ENCODE measurements at places on chromosomes 5 and 9.
A peak's percentile ranks its signal among the peaks of the same experiment; 100 is the strongest.

DNA sequence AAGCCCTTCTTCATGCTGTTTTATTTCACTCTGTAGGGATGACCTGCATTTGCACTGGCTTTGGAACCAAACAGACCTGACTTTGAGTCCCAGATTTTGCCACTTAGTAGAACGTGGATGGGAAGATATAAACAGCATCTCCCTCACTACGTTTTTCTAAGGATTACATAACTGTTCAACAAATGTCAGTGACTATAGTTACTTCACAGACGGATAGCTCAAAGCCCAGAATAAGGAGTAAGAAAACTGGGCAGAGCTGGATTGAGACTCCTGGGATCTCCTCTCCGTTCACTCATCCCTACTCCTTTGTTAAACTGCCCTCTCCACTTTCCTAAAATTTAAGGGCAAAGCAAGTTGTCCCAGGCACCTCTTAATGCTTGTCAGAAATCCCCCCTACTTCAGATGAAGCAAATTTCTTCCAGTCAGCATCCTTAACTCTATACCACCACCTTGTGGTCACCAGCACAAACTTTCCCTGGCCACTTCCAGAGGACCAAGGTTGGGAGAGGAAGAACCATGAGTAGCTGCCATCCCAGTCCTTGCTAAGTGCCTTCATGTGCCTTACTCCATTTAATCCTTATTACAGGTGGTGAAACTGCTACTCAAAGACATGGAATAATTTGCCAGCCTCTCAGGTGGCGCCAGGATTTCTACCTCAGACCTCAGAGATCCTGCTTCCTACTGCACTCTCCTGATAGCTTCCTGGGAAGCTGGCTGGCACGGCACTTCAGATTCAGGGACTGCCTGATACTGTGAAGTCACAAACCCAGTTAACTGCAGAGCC is 38.4 kb downstream of the EGR1 start:
- peak; percentile 30 for DNase-seq

GRCh38 chr9:114570742-114571141 is 16.8 kb upstream of the ATP6V1G1 start:
- DNase-seq: no peak

- DNase-seq: no peak
These were observed 275.1 kb downstream of the BRINP1 start for GRCh38 chr9:119094086-119094485.

DNA sequence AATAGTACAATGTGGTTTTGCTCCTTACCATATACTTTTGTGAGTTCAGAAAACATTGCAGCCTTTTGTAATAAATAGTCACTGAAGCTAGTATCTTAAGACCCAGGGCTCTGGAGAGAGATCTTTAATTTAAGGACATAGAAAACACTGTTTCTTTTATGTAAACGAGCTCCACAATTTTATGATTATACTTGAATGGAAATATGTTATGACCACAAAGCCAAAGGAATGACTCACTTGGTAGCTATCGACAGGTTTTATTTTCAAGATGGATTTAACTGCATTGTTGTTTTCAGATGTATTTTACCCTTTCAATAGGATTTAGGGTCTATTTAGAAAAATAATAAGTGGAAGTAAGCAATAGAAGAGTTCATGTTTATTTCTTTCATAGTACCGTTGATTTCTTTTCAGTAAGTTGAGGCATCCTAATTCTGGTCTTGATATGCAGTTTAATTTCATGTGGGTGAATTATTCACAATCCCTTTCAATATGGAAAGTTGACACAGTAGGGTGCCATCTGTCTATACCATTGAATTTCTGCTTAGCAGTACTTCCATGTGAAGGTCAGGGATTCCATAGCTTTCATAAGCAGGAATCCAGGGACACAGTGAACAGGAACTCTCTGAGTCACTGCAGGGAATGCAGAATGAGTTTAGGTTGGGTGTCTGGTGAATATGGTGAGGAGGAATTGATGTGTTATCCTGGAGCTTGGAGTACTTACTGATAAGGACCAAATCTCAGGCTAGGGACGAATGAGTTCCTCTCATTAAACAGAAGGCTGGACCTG is 157.6 kb downstream of the CD180 start:
- DNase-seq: peak; percentile 50

DNA sequence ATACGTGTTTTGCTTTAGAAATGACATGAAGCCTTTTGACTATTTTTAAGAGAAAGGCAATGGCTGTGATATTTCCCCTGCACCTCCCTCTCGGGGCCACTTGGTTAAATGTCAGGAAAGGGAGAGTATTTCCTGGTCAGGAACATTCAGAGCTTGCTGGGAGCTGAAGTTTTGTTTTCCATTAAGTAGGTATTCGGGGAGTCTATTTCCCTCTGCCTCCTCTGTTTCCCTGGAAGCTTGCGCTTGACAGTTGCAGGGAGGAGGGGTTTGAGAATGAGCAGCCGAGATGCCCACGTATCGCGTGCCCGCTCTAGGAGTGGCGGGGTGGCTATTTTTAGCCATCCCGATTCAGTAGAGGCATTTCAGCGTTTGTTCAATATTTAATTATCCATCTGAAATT is 6.7 kb downstream of the DAB2IP start:
- no peak for DNase-seq

DNA sequence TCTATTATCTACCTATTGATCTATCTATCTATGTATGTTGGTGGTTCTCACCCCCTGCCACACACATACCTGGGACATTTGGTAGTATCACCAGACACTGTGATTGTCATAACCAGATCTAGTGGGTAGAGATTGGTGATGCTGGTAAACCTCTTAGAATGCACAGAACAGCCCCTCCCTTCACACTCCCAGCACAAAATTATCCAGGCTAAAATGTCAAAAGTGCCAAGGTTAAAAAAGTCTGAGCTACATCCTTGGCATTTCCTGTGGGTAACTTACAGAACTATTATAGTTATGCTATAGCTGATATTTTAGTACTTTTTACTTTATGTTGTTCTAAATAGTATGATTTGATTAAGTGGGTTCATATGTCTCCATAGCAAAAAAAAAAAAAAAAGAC is 151.0 kb downstream of the FER start:
- DNase-seq: peak; percentile 18

- no peak for DNase-seq
These were observed 49.0 kb downstream of the FAM78A start for GRCh38 chr9:131227112-131227958.

DNA sequence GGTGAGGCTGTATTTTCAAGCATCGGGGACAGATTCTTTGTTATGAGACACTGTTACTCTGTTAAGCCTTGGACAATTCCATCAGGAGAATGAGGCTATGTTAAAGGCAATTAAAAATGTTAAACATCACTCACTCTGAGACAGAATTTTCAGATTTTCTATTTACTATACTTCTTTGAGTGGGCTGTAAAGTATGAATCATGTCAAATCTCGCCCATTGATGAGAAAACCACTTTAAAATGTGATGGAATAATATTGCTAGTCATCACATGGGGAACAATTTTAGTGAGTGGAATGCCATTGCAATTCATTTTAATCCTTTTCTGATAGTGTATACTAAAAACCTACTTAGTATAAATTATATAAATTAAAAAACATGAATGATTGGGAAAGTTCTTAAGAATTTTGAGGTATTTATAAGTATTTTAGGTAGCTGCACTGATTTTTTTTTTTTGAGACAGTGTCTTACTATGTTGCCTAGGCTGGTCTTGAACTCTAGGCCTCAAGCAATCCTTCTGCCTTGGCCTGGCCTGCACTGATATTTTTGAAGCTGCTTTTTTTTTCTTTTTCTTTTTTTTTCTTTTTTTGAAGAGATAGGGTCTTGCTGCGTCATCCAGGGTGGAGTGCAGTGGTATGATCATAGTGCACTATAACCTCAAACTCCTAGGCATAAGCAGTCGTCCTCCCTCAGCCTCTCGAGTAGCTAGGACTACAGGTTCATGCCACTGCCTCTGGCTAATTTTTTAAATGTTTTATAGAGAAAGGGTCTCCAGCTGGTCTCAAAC is 73.2 kb downstream of the KIAA1958 start:
- no peak for DNase-seq

DNA sequence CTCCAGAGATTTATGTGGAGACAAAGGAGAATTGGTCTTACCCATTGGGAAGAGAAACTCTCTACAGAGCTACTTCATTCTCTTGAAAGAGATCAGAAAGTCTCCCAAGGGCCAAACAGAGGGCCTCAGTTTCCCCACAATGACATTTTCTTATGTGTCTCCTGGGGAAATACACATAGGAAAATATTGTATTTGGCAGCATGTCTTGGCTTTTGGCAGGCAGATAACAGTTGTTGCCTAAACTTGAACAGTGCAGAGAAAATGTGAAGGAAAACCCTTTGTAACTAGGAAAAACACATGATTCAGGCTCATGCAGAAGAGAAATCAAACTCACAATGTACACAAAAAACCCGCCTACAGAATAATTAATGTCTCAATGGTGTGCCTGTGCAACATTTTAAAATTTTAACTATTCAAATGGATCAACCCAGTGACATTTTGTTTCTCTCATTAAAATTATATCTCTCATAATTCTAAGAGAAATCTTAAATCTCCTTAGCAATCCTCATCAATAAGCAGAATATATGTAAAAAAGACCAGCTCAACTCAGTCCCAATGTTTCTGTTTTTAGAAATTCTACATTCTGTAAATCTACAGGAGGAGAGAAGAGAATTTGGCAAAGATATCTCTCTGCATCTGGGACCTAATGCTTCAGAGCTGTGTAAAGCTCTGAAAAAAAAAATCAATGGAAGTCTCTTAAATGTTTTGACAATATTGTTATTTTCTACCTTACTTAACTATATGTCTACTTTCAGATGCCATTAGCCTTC is 205.1 kb downstream of the ADAMTSL1 start:
- DNase-seq: no peak

DNA sequence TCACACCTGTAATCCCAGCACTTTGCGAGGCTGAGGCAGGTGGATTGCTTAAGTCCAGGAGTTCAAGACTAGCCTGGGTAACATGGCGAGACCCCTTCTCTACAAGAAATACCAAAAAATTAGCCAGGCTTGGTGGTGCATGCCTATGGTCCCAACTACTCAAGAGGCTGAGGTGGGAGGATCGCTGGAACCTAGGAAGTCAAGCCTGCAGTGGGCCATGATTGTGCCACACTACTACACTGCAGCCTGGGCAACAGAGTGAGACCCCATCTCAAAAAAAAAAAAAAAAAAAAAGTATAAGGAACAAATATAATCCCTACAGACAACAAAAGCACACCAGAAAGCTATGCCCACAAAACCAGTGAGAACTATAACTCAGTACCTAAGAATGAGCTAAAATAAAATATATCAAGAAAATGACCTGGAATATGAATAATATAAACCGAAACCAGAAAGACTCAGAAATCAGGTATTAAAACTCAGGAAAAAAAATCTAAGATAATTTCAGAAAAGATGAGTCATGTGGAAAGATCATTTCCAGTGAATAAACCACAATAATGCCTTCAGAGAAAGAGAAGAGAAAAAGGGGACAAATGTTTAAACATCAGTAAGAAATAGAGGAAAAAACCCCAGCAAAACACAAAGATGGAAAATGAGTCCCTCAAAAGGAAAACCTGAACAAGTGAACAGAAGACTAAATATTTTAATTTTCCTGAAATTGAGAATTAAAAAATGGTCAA is 57.4 kb downstream of the GOLPH3 start:
- peak; percentile 18 for DNase-seq

DNA sequence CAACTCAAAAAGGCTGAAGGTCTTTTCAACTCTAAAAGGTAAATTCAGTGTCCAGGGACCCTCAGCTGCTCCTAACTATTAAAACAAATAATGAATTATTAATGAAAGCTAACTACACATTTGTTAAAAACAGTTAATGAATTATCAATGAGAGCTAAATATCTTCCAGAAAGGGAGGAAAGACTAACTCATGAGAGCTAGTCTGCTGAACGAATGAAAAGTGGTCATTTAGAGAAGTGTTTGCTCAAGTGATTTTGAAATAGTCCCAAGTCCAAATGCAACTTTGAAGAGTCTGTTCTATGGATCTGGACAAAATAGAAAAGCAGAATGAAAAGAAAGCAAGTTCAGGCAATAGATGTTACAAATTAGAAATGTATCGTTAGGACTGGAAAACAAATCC is 133.9 kb upstream of the SPEF2 start:
- no peak for DNase-seq

DNA sequence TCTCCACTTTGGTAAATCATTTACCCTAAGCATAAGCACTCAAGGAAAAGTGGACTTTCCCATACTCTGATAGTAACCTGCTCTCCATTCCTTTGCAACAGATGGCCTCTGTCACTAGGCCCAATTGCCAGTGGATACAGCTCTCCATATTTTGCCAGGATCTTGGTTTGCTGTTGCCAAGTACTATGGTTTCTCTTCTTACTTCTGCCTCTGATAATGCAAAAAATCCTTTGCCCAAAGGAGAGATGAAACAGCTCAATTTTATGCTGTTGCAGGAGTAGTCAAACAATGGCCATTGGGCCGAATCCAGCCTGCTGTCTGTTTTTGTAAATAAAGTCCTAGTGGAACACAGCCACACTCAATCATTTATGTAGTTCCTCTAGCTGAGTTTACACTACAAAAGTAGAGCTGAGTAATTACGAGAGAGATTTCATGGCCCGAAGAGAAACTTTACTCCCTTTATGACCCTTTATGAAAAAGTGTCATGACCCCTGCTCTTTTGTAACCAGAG is 92.5 kb downstream of the HTR4 start:
- DNase-seq: no peak

DNA sequence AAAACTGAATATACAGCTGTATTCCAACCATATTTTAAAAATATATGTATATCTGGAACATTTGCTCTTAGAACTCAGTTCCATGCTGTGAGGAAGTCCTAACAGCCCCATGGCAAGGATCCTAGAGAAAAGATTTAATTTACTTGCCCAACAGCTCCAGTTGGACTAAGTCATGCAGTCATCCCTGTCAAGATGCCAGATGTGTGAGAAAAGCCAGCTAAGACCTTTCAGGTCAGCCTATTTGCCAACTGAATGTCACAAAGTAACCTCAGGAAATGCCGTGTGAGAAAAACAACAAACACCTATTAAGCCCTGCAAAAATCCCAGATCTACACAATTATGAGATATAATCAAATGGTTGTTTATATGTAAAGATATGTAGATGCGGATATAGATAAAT is 416.3 kb downstream of the NR2F1-AS1 start:
- peak; percentile 63 for DNase-seq

DNA sequence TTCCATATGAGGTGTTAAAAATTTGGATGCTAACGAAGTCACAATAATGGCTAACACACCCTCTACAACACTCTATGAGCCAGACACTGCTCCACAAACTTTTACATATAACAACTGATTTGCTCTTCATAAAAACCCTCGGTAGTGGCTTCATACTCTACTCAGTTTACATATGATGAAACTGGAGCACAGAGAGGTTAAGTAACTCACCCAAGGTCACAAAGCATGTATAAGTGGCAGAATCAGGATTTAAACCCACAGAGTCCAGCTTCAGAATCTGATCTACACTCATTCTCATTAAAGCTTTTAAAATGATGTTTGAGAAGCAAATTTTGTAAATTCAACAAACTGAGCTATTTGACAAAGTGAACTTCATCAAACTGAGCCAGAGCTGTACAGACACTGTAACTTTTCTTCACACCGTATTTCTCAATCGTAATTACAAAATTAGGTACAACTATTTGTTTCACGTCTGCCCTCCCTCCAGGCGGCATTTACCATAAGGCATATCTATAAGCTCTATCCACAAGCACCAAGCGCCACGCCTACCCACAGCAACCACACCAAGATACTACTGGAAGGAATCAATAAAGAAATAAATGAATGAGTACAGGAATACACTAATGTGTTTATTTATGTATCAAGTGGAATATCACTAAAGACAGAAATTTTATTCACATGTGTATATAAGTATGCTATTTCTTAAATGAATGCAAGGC is 24.3 kb downstream of the TTC39B start:
- DNase-seq: no peak

GRCh38 chr5:147162740-147163139 is 72.1 kb upstream of the STK32A start:
- no peak for DNase-seq

GRCh38 chr9:110895147-110895905 is 142.9 kb downstream of the LPAR1 start:
- DNase-seq: no peak

Measured in HS-5 (cell line).